ENCODE measurements at places on chromosomes 6 and 20. TPM values are rescaled to one million over a fixed set of nuclear protein-coding genes. Genes with fewer than 3 reads are reported as not detected.

The PDE10A gene
- total RNA-seq: 54.6 TPM

The MYLK4 gene
- total RNA-seq: 0.49 TPM

The PXT1 gene
- not detected for total RNA-seq

The KHDRBS2 gene
- total RNA-seq: 55.8 TPM

The SPATS1 gene
- total RNA-seq: not detected

The TTBK1 gene
- 15.0 TPM for total RNA-seq

The EEF1E1 gene
- total RNA-seq: 19.9 TPM

The C20orf141 gene
- total RNA-seq: not detected

The RHAG gene
- 0.49 TPM for total RNA-seq

The SLC22A2 gene
- total RNA-seq: 0.74 TPM

The TXLNB gene
- 0.25 TPM for total RNA-seq

The CNKSR3 gene
- 2.2 TPM for total RNA-seq

The ENPP5 gene
- total RNA-seq: 4.7 TPM

The PNLDC1 gene
- not detected for total RNA-seq

The TRDN gene
- 0.25 TPM for total RNA-seq

The IRF4 gene
- total RNA-seq: under 0.01 TPM

The AIG1 gene
- 29.5 TPM for total RNA-seq

The FAM209B gene
- total RNA-seq: not detected
